ENCODE measurements at places on chromosomes 11 and 22.

- DNase-seq, result no peak
These were observed 130.8 kb upstream of the SPON1 start for GRCh38 chr11:13831696-13832095.

DNA sequence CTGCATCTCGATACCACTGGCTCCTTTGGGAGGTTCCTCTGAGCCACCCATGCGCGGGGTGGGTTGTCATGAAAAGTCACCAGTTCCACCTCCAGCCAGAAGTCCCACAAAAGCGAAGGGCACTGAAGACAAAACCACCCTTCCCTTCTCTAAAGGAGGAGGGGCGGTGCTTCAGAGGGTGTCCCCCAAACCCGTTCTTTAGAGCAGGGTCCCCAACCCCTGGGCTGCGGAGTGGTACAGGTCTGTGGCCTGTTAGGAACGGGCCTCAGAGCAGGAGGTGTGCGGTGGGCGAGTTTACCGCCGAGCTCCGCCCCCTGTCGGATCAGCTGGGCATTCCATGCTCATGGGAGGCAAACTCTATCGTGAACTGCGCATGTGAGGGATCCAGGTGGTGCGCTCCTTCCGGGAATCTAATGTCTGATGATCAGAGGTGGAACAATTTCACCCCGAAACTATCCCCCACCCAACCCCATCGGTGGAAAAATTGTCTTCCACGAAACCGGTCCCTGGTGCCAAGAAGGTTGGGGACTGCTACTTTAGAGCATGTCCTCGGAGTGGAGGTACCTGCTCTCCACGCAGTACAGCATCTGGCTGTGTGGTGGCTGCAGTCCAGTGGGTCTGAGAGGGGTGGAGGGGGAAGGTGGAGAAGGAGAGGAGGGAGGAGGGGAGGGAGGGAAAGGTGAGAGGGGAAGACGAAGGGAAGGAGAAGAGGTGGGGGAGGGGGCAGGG, 72.9 kb upstream of the SEPTIN5 start:
- peak; percentile 40 for DNase-seq

GRCh38 chr11:1152316-1153104, 5.2 kb upstream of the MUC5AC start:
- no peak for DNase-seq

DNA sequence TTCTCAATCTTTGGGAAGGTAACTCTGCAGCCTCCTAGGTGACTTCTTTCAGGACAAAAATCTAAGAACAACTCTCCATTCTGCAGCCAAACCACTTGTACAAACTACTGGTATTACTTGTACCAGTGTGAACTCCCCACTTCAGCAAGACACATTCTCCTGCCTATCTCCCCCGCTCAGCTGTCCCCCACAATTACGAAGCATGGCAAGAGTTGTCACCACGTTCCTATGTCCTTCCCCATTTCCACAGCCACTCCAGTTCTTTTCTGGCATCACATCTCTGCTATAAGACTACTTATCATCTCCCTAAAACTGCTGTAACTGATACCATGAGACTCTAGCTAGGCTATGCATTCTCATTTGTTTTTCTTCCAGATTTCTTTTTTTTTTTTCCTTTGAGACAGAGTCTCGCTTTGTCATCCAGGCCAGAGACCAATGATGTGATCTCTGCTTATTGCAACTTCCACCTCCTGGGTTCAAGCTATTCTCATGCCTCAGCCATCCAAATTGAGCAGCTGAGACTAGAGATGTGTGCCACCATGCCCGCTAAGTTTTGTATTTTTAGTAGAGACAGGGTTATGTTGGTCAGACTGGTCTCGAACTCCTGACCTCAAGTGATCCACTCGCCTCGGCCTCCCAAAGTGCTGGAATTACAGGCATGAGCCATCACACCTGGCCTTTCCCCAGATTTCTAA, 71.9 kb upstream of the CDON start:
- DNase-seq, result no peak

DNA sequence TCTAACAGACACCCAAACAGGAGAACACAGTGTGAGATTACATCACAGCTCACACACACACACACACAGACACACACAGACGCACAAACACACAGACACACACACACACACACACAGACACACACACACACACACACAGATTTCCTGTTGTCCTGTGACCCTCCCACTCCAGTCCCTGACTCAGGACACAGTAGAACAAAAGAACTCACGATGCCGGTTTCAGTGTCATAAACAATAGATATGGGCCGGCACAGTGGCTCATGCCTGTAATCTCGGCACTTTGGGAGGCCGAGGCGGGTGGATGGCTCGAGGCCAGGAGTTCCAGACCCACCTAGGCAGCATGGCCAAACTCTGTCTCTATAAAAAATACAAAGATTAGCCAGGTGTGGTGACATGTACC, 13.8 kb upstream of the KAT5 start:
- DNase-seq, result no peak

DNA sequence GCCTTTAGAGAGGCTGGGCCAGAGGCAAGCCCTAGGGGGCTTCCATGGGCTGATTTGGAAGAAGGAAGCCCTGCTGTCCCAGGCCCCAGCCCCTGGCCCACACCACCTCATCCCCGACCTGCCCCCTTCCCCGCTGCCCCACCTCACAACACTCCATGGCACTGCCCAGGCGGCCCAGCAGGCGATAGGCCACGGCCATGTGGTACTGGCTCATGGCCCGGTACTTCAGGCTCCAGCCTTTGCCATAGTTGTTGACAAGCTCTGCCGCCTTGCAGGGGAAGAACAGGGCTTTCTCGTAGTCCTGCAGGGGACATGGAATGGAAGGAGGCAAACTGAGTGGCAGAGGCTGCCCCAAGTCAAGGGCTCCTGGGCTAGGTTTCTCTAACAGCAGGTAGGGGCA, 6.4 kb downstream of the RAPSN start:
- DNase-seq, result no peak

DNA sequence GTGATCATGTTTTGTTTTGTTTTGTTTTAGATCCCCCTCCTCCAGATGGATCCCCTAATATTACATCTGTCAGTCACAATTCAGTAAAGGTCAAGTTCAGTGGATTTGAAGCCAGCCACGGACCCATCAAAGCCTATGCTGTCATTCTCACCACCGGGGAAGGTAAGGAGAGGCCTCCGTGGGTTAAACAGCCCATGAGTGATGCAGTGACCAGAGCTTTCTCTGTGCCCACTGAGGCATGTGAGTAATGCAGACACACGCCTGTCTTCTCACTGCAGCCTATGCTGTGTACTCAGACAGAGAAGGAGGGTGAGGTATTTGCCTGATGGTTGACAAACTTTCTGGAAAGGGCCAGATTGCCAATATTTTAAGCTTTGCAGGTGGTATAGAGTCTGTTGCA, 73.7 kb upstream of the OR4B1 start:
- DNase-seq, result no peak

DNA sequence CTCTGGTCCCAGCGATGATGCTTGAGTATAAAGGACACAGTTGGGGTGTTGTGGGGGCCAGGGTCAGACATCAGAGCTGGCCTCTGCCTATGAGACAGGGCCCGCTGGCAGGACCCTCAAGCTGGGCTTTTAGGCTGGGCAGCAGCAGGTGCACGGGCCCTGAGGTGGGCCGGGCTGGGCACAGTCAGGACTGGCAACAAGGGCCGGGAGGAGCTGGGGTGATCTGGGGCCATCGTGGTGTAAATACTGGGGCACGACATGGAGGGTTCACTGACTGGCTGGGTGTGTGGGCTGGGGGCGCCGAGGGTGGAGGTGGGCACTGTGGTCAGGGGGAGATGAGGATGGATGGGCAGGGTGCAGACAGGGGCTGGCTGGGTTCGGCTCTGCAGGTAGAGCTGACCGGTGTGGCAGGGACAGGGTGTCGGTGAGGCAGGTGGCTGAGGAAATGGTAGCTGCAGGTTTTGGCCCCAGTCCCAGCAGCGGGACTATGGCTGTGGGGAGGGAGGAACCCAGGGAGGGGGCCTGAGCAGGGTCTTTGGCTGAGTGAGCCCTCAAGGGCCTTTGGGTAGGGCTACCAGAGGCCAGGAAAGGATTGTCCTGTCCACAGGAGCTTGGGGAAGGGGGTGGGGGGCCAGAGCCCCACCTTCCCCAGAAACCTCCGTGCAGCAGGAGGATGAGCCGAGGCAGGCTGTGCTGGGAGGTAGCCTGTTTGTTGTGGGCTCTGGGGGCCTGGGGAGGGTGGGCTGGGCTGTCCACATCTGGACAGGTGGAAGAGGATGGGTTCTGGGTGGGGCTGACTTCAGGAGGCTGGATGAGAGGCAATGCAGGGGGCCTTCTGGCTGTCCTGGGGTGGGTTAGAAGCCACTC, 81.4 kb downstream of the KCNQ1 start:
- DNase-seq, result no peak

GRCh38 chr11:104819107-104819506, 79.2 kb downstream of the CASP12 start:
- DNase-seq, result no peak

- DNase-seq, result no peak
These were observed 349.7 kb upstream of the MPPED2 start for GRCh38 chr11:30935861-30936260.

GRCh38 chr11:119567688-119568582, 145.0 kb upstream of the THY1 start:
- DNase-seq, result no peak

DNA sequence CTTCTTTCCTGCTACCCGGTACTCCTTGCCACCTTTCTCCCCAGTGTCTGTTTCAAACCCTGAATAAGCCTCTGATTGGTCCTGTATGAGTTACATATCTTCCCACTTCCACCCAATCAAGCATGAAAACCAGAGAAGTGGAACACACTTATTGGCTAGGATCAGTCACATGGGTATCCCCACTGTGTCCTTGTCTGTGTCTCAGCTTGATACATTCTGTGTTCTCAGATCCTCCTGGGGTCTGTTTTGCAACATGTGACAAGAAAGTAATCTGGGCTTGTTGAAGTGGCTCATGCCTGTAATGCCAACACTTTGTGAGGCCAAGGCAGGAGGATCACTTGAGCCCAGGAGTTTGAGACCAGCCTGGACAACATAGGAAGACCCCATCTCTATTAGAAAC, 23.9 kb downstream of the MCHR1 start:
- no peak for DNase-seq

DNA sequence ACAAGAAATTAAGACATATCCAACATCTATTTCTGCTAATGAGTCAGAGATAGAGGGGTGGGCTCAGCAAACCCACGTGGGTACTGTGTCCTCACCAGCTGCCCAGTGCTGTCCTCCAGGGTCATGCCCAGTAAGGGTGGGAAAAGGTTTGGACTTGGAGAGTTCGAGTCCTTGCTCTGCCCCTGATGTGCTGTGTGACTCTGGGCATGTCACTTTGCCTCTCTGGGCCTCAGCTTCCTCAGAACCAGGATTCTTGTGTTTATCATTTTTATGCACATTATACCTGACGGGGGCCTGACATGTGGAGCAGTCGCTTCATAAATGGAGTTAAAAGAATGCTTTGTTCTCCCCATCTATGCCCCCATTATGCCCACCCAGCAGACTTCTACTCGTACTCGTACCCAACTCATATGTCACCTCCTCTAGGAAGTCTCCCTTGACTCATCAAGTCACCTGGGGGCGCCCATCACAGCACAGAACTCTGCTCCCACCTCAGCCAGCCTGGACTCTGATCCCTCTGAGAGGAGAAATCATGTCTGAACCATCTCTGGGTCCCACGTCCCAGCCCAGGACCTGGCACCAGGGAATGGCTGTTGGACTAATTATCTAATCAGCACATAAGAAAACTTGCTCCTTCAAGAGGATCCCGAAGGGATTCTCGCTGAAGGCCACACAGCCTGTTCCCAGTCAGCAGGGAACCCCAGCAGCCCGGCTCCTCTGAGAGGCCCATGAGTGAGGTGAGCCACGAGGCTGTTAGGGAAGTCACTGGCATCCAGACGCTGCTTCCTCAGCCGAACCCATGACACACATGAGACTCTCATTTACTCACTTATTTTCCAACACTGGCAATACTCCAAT, 38.7 kb upstream of the TSKU start:
- DNase-seq, result no peak

- DNase-seq, result no peak
These were observed 336.8 kb upstream of the NCAM1 start for GRCh38 chr11:112624431-112624830.

GRCh38 chr11:98230678-98231077, 790.1 kb upstream of the CNTN5 start:
- no peak for DNase-seq

DNA sequence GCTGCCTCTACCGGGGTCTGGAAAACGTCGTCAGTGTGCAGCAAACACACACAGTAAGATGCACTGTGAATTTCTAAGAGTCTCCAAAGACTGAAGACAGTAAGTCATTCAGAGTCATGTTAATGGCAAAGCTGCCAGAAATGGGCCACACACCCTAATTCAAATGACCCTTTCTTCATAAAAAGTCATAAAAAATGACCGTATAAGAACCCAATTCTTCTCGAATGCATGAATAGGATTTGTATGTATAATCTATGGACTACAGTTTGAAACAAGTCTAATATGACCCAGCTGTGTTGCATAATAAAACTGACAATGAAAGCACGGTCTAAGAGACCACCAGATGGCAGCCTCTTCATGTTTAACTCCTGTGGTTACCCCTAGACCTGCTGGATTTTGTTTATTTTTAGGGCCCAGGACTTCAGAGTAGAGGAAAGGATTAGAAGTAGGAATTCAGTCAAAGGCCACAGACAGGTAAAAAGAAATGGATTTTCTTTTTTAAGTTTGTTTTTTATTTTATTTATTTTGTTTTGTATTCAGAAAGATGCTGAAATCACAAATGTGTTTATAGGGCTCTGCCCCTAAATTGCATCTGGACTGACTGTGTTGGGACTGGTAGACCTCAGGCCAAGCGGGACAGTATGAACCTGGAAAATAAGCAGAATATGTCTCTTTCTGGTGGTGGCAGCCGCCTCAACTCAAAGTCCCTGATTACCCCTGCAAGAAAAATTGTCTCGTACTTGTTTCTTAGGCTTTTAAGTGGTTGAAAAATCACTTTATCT, 32.1 kb upstream of the SLC5A12 start:
- peak; percentile 48 for DNase-seq

DNA sequence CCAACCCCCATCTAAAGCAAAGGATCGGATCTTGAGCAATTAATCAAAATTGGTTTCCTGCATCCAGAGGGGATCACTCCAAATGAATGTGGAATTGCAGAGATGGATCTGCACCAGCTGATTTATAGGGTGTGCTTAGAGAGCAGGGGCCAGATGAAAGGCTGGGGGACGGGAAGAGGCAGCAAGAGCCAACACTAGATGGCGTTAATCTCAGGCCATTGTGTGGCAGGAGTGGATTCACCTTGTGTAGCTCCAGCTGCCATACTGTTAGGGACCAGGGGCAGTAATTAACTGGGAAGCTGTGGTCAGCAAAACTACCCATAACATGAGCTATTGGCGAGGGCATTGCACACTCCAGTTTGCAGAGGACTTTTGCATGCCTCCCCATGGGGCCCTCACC, 35.6 kb downstream of the SERPINH1 start:
- peak; percentile 29 for DNase-seq

GRCh38 chr11:976431-977160, 50.9 kb downstream of the AP2A2 start:
- no peak for DNase-seq

DNA sequence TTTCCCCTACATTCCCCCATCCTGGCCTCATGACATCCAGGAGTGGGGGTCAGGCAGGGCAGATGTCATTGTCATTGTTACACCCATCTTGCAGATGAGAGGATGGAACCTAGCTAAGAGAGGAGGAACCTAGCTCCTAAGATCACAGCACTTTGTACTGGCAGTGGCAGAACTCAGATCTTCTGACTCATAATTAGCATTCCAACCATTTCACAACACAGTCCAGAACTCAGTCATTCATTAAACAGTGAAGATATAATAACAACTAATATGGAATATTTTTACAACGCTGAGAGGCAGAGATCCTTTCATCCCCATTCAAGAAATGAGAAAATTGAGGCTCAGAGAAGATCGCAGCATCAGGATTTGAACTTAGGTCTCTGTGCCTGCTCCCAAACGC, 127.8 kb downstream of the CHST1 start:
- DNase-seq, result no peak

Measured in neuronal stem cell (in vitro differentiated cells).